B cell (primary cell): ENCODE measurements at places on chromosomes 3 and 15.

DNA sequence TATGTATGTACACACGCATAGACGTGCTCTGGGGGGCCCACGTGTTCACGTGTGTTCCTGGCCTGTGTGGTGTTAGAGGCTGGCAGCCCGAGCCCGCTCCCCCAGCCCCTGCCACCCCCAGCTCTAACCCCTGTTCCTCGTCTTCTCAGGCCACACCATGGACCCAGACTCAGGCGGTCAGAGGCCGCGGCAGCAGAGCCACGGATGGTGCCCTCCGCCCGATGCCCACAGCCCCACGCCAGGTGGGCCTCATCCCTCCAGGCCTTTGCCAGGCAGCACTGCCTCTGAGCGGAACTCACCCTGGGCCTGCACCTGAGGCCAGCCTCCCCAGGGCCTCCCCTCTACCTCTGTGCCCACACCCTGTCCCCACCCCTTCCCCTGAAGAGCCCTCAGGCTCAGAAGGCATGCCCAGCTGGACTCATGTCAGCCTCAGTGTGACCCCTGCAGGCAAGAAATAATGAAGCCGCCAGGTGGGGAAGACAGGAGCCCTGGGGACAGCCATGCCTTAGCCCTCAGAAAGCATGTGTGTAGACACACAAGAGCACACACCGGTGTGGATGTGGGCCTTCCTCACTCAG, 16.4 kb upstream of the GNAT1 start:
- DNase-seq: no peak

- no peak for DNase-seq
Measured at GRCh38 chr3:29345516-29346300, 64.8 kb downstream of the RBMS3 start.

DNA sequence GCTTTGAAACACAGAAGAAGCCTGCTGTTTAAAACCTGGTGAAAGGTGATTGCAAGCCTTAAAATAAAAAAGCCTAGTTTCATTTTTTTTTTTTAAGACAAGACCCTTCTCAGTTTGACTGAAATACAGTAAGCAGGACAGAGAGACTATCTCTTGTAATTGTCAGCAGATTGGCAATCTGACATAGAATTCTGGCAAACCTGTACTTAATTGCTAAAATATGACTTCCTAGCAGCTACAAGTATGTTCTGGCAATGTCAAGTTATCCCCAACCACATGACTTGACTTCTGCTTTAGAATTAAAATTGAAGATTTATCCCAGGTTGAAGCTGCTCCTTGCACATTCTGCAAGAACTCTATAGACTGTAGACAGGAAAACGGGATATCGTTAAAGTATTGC, 232.8 kb upstream of the NR2F2 start:
- DNase-seq: no peak

- DNase-seq: peak; percentile 48
Measured at GRCh38 chr15:64144565-64145281, 6.8 kb upstream of the SNX22 start.

DNA sequence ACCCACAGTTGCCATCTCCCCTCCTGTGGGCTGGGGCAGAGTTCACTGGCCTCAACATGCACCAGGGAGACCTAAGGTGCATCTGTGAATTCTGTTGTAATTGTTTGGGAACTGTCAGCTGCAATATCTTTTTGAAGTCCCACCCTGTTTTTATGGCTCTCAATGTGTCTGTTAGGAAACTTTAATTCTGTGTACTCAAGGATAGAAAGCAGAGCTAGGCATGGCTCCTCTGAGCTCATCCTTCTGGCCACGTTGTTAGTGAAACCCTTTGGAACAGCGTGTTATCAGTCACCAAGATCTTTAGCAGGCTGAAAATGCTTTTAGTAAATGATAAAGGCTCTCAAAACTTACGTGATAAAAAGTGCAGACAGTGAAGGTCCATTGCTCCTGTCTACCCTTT, 33.6 kb upstream of the MTMR10 start:
- DNase-seq: no peak

DNA sequence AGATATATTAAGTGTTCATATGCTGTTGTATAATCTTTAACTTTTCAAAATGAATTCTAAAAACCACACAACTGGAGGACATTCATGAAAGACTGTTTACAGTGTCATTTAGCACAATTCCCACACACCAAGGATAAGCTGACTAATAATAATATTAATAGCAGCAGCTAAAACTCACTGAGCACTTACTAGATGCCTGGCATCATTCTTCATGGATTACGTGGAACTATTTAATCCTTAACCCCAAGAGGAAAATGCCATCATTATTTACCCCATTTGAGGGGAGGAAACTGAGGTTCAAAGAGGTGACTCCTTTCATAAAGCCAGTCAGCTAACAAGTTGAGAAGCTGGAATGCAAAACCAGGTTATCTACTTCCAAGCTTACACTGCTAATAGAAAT, 77.0 kb downstream of the TMEM108 start:
- no peak for DNase-seq

DNA sequence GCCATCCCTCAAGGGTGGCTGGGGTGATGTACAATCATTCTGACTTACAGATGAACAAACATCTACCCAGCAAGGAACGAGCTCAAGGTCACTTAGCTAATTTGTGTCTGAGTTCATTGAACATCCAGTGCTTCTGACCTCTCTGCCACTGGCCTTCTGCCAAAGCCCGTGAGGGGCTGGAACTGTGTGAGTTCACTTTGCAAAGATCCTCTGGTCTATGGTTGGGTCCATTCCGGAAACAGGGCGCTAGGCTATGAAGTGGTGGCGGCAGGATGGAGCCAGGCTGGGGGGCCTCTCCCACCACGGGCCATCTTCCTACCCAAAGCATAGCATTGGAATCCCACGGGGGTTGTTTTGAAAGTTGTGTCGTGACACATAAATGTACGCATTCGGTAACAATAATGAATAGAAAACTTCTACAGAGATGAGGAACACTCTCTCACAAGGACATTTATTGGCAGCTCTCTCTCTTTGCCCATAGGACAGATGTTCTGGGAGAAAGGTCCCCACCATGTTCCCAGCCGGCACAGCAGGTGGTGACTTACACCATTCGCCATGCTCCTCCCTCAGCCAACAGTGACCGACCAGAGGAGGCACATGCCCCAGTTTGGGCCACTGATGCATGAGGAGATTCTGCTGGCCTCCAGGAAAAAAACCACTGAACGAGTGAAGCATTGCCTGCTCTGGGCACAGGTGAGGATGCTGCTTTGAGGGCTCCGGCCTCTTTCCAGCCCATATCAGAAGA, 214.7 kb upstream of the CHRNA7 start:
- no peak for DNase-seq

DNA sequence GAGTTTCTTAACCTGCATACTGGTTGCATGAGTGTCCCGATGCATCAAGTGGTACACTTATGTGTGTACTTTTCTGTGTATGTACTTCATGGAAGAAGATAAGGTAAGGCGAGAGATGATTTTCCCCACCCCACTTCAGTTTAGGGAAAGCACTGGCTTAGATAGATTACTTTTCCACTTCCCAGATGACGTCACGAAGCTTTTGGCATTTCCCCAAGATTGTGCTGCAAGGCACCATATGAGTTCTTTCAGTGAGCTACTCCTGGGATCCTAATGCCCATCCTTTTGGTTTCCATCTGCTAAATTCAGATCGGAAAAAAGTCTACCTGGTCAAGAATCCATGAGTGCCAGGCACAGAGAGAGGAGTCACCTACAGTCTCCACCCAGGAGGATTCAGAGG, 4.5 kb downstream of the IL17RB start:
- DNase-seq: no peak

GRCh38 chr15:68582236-68582635, 3.4 kb downstream of the CORO2B start:
- DNase-seq: no peak

- DNase-seq: no peak
Measured at GRCh38 chr15:61687124-61687523, 373.1 kb downstream of the VPS13C start.

DNA sequence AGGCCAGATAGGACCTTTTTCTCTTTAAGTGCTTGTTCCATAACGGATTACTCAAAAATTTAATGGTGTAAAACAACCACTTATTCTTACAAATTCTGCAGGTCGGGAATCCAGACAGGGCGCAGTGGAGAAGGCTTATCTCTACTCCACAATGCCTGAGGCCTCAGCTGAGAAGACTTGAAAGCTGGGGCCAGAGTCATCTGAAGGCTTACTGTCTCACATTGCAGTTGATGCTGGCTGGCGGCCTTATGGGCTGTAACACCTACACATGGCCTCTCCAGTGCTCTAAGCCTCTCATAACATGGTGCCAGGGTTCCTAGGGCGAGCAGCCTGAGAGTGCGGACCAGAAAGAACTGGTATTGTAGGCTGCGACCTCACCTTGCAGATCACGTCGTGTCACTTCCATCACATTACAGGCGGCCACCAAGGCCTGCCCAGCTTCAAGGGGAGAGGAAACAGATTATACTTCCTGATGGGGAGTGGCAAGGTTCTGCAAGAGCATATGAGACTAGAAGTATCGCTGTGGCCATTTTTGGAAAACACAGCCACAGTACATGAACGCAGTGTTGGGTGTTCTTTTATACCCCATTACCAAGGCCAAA, 32.4 kb downstream of the CMTM7 start:
- DNase-seq: peak; percentile 62

DNA sequence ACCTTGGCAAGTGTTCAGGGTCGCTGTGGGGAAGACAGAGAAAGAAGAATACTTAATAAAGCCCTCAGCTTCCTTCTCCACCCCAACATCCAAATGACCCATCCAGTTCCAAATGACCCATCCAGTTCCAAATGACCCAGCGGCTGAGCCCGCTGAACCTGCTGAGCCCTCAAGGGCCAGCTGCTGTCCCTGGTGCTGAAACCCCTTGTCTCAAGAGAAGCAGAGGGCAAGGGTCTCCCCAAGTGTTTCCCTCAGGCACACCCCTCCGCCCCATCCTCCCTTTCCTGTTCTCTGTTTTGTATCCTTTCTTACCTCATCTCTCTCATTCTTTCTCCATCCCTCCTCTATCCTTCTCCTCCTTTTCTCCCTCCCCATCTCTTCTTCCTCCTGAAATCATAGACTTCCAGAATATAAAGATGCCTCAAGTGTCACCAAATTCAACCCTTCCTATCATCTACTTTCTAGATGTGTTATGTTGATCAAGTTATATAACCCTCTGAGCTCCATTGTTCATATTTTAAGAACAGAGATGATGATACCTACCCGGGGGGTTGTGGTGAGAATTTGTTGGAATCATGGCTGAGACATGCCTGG, 29.0 kb downstream of the CCDC33 start:
- DNase-seq: no peak

DNA sequence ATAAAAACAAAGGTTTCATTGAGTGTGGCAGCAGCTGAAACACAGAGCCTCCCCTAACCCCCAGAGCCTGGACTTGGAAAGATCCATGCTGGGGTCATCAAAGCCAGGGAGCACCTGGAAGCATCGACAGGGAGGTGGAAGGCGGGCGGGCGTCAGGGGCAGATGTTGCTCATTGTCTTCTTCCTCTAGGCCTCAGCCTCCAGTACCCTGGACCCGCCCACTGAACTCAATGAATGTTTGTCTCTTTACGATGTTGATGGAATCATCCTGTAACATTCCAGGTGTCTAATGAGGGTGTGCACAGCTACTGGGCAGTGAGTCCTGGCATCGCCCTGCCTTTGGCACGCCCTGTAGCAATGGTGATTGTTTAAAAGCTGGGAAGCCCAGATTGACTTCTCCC, 9.8 kb downstream of the GP5 start:
- no peak for DNase-seq

GRCh38 chr3:193901007-193901406, 234.9 kb upstream of the HES1 start:
- DNase-seq: no peak

- DNase-seq: no peak
Measured at GRCh38 chr3:57826245-57826951, 70.3 kb downstream of the SLMAP start.

DNA sequence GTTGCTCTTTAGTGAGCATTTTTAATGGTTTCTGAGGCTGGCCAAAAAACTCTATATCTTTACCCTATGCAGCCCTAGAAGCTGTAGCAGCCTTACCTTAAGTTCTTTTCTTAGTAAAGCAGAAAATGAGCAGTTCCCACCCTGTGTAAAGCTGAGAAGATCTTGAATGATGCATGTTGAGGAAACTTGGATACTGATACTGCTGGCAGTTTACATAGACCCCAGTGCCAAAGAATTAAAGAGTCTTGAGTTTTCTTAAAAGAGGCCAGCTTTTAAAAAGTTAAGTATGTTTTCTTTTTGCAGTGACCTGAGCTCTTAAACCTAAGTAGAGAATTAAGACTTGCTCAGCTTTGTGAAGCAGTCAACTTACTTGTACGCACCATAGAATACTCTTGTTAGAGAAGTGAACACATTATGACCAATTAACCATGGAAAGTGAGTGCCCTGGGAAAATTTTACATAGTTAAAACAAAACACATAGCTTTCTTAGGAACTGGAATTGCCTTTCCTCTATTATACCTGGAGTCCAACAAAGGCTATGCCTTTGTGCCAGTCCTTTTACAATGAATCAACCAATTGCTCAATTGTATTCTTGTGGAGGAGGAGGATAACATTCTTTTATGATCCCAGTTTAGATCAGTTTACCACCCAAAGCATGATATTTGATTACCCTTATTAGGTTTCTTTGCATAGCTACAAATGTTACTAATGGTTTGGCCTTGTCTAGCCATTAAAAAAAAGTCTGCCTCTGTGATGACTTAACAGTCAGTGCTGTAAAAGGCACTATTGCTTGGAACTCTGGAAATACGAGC, 28.4 kb downstream of the PLS1 start:
- no peak for DNase-seq
